ENCODE measurements at places on chromosomes 12 and 14.
A peak's percentile ranks its signal among the peaks of the same experiment; 100 is the strongest.

DNA sequence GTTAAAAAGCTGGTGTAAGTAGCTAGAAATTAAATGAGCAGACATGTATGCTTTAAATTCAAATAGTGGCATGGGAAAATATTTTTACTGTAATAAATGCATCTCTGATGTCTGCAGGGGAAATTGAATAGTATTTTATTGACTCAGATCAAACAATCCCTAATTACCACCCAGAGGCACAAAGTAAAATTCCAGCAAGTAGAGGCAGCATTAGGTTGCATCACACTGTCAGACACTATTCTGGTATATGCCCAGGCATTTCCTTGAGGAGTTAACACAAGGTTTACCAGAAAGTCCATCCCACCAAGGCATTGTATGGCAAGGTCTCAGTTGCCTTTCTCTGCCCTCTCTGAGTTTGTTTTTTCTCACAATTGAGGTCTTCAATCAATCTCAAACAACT is 201.6 kb upstream of the KITLG start:
- no peak for DNase-seq

- no peak for DNase-seq
Measured at GRCh38 chr12:12534975-12535374, 27.7 kb downstream of the DUSP16 start.

DNA sequence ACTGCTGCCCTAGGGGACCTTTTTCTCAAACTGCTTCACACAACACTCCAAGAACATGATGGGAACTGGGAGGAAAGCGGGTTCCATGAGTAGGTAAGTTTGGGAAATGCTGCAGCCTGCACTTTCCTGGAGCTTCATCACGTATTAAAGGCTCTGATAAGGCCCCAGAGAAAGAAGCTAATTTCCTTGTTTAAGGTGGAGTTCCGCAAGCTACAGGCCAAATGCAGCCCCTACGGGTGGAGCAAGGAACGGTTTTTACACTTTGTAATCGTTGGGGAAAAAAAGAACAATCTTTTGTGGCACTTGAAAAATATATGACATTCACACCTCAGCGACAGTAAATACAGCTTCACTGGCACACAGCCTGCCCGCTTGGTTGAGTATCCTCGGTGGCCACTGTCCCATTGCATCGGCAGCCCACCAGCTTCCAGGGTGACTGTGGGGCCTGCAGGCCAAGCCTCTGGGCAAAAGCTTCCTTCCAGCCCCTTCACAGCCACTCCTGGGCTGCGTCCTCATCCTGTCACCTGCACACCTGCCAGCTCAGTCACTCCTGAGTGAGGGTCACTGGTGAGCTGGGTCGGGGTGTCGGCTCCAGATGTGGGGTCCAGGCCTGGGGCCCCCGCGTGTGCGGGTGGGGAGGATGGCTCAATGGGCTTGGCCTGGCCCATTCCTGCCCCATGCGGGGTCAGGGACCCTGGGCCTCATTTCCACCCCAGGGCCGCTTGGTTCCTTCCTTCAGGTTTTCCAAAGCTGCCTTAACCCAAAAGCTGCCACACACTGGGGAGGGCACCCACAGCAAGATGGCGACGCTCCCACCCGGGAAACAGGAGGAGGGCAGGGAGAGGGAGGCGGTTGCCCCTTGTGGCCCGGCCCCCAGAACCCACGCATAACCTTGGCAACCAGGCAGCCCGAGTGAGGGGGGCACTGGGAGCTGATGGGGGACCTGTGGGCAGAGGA is 2.4 kb downstream of the AMN start:
- DNase-seq, result no peak

DNA sequence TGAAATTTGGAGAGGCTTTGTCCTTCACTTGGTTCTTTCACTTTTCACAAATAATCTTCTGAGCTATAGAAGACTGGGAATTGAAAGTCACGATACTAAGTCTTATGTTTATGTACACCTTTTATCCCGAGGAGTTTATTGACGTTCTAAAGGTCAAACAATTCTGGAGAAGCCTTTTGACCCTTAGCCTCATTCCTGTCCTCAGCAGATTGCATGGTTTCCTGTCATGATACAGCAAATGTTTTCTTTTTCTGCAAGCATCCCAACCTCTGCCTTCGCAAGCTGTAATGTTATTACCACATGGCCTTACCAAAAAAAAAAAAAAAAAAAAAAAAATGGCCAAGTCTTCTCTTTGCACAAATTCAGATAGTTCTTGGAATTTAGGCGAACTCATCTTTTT is 411.7 kb upstream of the FLRT2 start:
- no peak for DNase-seq

GRCh38 chr14:91008759-91009409 is 51.6 kb downstream of the RPS6KA5 start:
- DNase-seq, result no peak

GRCh38 chr12:95459310-95459709 is 14.6 kb upstream of the METAP2 start:
- no peak for DNase-seq

DNA sequence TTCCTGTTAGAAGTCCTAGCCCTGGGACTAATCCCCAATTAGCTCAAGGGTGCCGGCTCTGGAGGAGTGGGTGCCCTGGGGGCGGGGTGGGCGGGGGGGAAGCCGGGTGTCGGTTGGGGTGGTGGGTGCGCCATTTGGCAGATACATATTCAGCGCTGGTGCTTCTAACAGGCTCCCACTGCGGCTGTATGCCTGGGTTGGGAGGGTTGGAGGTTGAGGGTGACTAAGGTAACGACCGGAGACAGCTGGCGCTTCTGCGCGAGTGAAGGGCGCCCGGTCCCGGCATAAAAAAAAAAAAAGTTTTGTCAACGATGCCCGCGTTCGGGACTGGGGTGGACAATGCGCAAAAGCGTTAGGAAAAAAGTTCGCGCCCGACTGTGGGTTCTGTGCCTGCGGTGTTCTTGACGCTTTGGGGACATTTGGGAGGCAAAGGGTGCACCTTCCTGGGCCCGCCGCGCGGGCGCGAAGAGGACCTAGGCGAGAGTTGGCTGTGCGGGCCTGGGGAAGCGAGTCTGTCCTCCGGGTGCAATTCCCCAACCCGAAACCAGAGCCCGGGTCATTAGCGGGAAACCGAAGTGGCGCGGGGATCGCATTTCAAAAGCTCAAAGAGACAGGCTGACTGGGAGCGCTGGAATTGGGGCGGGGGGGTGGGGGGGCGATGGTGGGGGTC is 19.2 kb downstream of the TBX3 start:
- DNase-seq, result no peak

- DNase-seq, result no peak
Measured at GRCh38 chr12:111405859-111406473, at the start of gene SH2B3. Gene SH2B3 (plus strand): TSS chr12:111405923. CDS start chr12:111418146, 12,223 bp downstream.

DNA sequence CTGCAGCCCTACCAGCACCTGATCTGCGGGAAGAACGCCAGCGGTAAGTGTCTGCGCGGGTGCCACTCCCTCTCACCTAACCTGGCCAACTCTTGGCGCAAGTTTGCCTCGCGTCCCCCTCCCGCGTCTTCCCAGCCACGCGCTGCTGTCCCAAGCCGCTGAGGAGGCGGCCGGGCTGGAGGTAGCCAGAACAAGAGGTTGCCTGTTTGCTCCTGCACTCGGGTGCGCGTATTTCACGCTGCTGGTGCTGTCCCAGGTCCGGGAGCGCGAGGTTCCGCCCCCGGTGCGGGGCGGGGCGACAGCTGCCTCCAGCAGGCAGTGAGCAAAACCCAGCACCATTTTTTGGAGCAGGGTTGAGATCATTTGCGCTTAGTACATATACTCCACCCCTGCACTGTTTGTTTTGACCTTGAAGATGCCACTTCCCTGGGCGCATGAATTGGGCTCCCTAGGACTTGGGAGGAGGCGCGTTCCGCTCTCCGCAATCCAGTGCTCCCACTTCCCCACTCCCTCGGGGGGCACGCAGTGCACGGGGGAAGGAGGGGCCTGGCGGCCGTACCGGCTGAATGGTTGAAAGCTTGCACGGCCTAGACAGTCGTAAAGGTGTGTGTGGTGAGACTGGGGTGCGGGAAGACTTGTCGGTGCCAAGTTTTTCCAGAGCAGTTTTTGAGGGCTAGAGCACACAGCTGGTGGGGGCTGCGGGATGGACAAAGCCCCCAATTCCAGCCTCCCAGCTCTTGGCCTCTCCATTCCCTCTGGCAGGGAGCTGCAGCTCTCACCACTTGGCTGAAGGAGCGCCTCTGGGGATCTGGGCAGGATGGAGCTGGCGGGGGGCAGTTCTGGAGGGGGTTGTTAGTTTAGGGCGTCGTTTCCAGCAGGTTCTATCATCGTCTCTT is 226.9 kb upstream of the CRY1 start:
- peak; percentile 61 for DNase-seq

DNA sequence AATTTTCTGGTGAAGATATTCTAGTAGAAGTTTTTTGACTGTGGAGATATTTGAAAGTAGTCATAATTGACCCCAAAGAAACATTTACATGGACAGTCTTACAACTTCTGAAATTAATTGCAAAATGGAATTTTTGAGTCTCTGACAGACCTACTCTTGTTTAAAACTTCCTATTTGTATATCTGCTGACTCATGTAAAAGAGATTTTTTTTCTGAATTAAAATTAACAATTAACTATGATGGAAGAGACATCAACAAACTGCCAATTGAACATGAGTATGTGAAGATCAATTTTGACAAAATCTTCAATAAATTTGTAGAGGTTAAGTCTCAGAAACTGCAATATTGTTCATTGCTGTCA is 108.5 kb upstream of the MAX start:
- DNase-seq, result no peak

DNA sequence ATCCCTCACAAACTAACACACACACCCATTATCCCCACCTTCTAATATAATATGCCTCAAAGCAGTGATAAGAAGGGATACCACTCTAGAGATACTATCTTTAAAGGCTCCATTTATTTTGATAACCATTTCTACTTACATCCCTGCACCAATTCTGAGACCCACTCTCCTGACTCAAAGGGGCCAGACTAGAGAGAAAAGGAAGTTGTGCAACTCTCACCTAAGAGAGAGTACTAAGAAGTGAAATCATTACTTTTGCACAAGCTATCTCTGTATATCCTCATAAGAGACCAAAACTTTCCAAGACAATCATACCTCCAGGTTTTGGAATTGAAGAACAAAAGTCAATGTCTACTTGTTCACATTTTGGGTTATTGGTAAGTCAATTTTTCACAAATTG is 45.4 kb upstream of the USP15 start:
- DNase-seq, result no peak

DNA sequence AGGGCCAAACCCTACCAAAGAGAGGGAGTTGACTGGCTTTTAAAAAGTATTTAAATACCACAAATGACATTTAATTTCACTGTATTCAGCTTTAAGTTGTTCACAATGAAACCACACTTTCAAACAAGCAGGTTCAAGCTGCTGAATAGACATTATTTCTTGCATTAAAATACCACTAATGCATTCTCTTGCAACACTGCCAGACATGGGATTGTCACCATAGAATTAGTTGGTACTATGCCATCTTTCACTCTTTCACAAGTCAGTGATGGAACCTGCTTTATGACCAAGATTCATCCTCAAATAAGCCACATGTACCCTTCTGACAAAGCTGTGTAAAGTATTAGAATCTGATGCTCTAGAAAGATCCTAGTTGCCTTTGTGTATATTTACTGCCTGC is 239.4 kb downstream of the PAWR start:
- no peak for DNase-seq

GRCh38 chr12:45304514-45305178 is 88.8 kb downstream of the ANO6 start:
- no peak for DNase-seq

DNA sequence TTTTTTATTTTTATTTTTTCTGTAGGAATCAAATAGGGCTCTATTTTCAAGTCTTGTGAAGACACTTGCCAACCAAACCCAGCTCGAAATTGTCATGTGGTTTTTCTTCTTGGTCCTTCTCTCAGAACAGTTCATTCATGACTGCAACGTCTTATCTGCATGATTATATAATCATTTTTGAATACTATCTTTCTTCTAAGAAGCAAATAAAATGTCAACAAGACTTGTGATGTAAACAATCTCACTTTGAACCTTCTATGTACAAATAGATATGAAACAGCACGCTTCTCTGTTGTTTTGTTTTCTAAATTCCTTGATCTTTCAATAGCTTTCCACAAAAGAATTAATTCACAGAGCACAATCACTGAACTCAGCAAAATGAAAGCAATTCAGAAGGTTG is 320.7 kb downstream of the SOX5 start:
- no peak for DNase-seq

DNA sequence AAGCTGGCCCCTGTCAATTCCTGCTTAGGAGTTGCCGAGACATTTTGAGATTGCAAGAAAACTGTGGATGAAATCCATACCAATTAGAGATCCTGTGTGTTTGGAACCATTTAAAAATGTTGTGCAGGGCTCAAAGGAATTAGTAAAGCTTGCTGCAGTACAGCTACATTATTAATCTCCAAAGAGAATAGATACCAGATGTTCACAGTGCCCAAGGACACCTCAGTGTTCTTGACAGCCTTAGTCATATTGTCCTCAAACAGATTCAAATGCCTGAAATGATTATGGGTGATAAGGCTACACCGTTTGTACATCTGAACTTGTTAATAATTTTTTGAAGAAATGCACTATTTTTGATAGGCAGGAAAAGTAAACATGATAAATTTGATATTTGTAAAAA is 164.6 kb downstream of the MSRB3 start:
- DNase-seq, result no peak

DNA sequence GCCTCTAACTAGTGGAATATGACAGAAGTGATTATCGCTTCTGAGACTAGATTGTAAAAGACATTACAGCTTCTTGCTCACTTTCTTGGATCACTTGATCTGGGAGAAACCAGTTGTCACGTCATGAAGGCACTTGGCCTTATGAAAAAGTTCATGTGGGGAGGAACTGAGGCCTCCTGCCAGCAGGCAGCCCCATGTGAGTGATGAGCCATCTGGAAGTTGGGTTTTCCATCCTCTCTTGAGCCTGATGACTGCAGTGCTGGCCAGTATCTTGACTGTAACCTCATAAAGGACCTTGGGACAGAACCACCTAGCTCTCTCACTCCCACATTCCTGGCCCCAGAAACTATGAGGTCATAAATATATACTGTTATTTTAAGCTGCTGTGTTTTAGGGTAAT is 28.0 kb downstream of the TTLL5 start:
- DNase-seq, result no peak

- no peak for DNase-seq
Measured at GRCh38 chr12:95262808-95263207, 45.2 kb downstream of the VEZT start.

DNA sequence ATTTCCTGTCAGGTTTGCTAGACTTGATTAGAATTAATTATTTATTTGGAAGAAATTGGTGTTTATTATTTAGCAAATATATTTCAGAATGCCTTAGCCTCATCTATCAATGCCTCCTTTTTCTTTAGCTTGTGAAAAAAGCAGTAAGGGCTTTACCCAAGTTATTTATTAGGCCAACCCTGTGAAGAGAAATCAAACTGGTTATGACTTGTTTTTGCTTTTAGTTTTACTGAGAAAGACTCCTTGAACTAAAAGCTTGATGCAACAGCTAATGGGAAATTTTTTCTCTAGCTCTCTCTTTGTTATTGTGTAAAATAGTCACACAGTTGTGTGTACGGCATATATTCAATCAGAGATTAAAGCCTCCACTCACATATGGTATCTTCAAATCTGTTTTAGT is 306.8 kb downstream of the DIO2 start:
- no peak for DNase-seq

Measured in HEK293T (cell line).